ENCODE measurements at places on chromosomes 12 and 14.

DNA sequence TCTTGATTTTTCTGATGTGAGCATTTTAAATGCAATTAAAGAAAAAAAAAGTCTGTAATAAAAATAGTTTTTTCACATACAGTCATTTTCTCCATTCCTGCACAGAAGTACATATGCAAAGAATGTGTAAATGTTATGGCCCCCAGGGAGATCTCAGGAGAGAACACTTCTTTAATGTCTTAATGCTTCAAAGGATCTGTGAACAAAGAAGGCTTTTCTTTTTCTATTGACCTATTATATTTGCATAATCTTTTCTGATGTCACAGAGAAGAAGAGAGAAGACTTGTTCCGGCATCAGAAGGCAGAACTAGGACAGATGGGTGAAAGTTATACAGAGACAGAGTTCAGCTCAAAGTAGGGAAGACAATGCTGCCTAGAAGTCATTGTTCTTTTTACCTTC, 413.5 kb upstream of the STXBP6 start:
- DNase-seq, result no peak

GRCh38 chr12:103748002-103748401, 93.0 kb downstream of the NT5DC3 start:
- DNase-seq, result no peak

- DNase-seq, result peak; percentile 30
These were observed 18.0 kb upstream of the DYRK2 start for GRCh38 chr12:67630373-67631088.

- DNase-seq, result no peak
These were observed 11.2 kb downstream of the DHRS7 start for GRCh38 chr14:60153991-60154390.

- DNase-seq, result peak; percentile 10
These were observed 1279.1 kb upstream of the FLRT2 start for GRCh38 chr14:84250893-84251292.

DNA sequence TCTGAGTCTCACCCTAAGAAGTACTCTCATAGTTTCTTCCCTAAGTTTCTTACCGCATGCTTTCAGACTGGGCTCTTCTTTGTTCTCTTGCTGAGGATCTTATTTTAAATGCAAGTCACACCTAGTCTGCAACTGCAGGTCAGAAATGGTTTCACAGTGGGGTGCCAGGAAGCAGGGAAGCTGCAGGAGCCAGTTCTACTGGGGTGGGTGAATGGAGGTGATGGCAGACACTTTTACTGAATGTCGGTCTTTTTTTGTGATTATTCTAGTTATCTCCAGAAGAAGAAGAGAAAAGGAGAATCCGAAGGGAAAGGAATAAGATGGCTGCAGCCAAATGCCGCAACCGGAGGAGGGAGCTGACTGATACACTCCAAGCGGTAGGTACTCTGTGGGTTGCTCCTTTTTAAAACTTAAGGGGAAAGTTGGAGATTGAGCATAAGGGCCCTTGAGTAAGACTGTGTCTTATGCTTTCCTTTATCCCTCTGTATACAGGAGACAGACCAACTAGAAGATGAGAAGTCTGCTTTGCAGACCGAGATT, 1.7 kb downstream of the FOS start:
- no peak for DNase-seq

GRCh38 chr12:108820707-108821406, 36.5 kb downstream of the SSH1 start:
- DNase-seq, result no peak

DNA sequence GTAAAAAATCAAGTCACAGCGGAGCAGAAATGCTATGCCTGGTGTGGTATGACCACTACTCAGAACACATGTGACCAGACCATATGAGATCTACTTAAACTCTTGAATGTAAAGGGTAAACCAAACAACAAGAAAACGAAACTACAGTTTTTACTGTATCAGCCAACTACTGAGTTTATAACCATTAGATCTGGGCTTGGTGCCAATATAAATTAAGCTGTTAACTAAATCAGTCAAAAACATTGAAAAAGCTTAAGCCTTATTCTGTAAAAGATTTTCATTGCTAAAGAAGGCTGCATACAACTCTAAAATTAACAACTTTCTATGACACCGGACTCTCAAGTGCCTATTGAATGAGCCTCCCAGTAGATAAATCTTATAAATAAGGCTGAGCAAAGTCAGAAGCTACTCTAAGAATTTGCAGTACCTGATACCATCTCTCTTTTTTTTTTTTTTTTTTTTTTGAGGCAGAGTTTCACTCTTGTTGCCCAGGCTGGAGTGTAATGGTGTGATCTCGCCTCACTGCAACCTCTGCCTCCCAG, 35.4 kb downstream of the SPTLC2 start:
- DNase-seq, result no peak

DNA sequence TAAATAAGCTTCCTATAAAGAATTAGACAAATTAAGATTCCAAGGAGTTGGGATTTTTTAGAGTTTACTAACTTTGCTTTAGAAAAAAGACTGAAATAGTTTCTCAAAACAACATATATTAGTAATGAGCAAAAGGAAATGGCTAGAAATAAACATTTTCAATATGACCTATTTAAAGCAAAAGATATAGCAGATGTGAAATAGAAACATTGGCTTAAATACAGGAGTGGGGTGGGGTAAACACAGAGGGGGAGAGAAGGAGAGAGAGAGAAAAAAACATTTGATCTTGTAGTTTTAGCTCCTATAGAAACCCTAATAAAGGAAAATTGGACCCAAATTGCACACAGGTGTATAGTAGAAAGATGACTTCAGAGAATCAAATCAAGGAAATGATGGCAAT, 794.5 kb downstream of the MED13L start:
- DNase-seq, result no peak

DNA sequence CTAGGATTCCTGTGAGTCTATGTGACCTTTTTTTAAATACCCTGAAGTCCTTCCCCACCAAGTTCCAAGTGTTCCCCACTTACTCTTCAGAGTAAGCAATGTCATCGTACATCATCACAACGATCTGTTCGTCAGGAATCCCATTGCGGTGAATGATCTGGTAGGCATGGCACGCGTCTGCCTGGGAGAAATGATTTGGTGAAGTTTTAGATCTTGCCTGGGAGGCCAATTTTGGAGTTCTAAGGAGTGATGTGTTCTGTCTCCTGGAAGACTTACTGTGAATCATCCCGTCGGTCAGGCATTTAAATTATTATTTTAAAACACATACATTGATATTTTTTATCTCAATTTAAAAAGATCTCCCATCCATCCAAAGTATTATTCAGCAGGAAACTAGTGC, 29.8 kb downstream of the LGMN start:
- DNase-seq, result no peak

DNA sequence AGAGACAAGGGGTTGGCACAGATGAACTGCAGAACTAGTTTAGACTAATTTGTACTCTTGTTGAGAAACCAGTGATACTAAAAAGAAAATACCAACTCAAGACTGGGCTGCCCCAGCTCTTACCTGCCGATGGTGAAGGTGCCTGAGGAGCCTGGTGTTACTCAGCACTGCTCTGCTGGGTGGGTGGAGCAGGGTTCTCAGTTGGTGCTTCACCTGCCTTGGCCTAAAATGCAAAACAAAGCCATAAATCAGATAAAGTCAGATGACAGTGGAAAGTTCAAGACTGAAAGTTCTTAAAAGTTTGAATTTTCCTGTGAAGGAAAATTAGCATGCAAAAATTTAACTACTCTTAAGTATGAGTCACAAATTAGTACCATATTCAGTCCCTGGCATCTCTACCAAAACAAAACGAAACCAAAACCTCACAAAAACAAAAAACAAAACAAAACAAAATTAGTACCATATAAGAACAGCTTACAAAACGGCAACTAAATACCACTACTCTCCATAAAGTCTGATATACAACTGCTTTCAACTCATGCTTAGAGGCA, 21.9 kb downstream of the YBX3 start:
- DNase-seq, result no peak

DNA sequence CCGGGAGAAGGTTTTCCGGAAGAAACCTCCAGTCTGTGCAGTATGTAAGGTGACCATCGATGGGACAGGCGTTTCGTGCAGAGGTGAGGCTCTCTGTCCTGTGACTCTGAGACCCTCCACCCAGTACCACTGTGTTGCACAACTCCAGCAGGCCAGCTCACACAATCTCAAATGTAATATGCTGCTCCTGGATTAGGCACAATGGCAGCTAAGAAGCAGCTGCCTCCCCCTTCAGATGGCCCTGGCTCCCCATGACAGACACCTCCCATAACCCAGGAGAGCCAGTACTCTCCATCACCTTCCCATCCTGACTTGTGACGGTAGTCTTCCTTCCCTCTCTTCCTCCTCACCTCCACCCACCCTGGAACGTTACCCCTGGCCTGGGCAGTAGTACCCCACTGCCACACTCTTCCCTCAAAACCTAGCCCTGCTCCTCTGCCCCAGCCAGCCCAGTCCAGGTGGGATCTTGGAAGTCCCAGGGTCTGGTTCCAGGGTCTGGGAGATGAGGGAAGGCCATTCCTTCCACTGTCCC, 2.1 kb downstream of the TNS2 start:
- DNase-seq, result no peak

DNA sequence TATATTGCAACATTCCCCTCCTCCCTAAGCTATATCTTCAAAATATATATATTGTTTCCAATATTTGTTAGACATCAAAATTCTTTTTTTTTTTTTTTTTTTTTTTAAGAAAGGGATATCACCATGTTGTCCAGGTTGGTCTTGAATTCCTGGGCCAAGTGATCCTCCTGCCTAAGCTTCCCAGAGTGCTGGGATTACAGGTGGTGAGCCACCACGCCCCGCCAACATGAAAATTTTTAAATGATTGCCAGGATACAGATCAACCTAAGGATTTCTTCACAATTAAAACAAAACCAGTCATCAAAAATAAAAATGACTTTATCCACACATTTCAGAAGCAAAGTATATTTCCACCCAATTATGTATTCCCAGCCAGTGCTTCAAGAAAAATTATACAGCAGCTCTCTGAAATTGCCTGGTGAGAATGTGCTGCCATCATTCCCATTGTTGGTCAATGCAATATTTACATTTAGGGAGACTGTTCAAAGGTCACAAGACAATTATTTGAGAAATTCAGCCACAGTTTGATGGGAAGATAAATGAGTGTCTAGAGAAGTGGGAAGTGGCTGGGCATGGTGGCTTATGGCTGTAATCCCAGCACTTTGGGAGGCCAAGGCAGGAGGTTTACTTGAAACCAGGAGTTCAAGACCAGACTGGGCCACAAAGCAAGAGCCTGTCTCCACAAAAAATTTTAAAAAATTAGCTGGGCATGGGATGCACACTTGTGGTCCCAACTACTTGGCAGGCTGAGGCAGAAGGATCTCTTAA, 141.7 kb upstream of the AMIGO2 start:
- DNase-seq, result no peak

- DNase-seq, result no peak
These were observed 9.4 kb downstream of the AHNAK2 start for GRCh38 chr14:104968541-104969401.

DNA sequence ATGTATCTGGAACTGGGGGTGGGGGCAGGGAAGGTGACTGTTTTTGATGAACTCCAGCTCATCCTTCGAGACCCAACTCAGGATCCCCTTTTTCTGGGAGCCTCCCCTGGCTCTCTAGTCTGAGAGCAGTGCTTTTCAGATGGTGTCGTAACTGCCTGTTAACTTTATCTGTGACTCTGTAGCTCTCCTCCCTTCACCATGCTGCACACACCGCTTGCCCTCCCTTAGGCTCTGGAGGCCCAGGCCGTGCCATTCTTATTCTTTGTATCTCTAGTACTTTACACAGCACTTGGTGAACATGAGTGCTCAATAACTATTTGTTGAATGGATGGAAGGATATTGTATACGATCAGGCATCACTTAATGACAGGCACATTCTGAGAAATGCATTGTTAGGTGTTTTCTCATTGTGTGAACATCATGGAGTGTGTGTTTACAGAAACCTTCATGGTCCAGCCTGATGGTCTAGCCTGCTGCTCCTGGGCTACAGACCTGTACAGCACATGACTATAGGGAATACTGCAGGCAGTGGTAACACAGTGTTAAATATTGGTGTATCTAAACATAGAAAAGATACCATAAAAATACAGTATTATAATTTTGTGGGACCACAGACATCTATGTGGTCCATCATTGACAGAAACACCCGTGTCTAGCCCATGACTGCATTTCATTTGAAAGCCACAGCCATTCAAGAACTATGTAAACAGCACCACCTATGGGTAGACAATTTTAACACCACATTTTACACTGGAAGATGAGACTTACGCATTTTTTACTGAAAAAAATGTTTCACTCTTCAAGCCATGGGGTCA, 91.8 kb downstream of the EML1 start:
- peak; percentile 25 for DNase-seq

- no peak for DNase-seq
These were observed 32.2 kb downstream of the BRAP start for GRCh38 chr12:111653596-111653995.

GRCh38 chr12:57549203-57549908, 488 bp upstream of the KIF5A start:
- DNase-seq, result no peak

DNA sequence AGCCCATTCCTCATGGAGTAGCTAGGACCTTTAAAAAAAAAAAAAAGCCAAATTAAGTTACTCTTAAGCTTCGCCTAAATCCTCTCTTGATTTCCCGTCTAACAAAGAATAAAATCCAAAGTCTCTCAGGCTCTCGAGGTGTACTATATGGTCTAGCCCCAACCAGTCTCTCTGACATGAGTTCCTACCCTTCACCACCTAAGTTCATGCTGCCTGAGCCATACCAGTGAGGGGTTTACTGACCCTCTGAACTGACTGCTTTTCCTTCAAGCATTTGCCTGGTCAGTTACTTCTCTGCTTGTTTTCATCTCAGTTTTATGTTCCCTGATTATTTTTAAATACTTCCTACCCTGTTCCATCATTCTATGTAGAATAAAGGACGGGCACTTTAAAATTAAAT, 58.2 kb upstream of the KCNMB4 start:
- no peak for DNase-seq

GRCh38 chr14:32657081-32657480, 281.6 kb upstream of the NPAS3 start:
- DNase-seq, result no peak

- no peak for DNase-seq
These were observed 95.4 kb upstream of the HIF1A start for GRCh38 chr14:61599942-61600341.

DNA sequence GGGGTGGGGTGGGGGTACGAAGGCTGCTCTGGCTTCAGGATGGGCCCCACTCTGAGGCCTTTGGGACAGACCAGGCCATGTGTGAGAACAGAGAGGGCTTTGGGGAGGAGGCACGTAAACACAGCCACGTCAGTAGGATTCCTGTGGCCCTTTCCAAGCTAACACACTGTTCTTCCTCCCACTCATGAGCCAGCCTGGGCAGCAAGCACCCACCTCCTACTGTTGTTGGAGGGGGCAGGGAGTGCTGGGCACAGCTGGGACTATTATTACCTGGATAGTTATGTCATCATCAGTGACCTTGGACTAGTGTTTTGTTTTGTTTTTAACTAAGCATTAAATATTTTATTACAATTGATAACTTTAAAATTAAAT, 5.3 kb downstream of the CHGA start:
- no peak for DNase-seq

- DNase-seq, result no peak
These were observed 391.1 kb downstream of the LRIG3 start for GRCh38 chr12:58529114-58529665.

GRCh38 chr12:127655691-127656090, 611.3 kb upstream of the TMEM132C start:
- DNase-seq, result no peak

GRCh38 chr12:13523536-13524307, 327.2 kb downstream of the EMP1 start:
- DNase-seq, result no peak

All from body of pancreas (tissue), 4 donors.